Activated CD8-positive, alpha-beta memory T cell treated with anti-CD3 and anti-CD28 coated beads, Interleukin-2, amount 50 U/mL, for 4 hours (primary cell): ENCODE measurements at places on chromosomes 5 and 9.

DNA sequence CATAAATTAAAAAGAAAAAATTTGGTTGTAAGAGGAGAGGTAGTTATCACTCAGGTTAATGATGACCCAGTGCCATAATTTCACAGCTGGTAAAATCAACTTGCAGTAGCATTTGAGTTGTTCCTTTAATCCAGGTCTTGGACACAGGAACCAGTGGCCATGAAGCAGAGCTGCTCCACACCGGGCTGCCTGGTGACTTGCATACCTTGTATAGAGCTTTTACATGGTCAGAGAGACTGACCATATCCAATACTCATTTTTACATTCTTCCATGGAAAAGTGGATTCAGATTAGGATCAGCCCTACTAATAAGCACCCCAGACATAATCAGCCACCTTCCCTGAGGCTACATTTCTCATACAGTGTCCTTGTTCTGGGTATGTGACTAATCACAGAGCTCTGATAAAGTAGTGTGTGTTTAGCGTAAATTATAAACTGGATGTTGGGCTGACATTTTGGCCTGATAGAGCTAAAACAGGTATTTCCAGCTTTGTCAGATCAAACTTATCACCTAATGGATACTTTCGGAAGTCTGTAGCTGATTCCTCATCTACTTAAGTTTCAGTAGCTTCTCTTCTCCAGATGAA is 77.0 kb upstream of the ZSWIM6 start:
- no peak for DNase-seq

DNA sequence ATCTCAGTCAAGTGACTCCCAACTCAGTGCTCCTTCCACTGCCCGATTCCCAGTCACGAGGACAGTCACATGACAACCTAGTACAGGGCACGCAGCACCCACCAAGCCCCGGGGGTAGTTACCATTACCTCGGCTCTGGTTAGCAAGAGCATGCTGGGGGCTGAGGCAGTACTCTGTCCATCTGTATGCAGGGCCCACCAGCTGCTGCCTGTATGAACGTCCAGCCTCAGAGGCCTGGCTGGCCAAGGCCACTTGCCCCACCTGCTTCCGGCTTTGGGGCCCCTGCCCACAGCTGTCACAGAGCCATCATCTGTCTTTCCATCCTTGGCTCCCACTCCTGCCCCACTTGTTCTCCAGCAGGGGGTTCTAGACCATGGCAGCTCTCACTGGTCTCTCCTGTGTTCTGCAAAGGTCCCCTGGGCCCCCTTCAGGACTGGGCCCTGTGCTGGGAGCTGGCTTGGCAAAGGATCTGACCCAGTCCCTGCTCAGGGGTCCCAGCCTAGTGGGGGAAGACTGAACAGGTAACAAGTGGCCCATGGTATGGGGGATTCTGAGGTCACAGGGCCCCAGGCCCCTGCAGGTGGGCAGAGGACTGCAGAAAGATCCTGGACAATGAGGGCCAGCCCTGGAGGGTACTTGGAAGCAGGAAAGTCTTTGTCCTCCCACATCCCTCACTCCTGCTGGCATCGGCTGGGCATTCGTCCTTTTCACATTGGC is 3.3 kb downstream of the RPL35 start:
- DNase-seq = no peak

DNA sequence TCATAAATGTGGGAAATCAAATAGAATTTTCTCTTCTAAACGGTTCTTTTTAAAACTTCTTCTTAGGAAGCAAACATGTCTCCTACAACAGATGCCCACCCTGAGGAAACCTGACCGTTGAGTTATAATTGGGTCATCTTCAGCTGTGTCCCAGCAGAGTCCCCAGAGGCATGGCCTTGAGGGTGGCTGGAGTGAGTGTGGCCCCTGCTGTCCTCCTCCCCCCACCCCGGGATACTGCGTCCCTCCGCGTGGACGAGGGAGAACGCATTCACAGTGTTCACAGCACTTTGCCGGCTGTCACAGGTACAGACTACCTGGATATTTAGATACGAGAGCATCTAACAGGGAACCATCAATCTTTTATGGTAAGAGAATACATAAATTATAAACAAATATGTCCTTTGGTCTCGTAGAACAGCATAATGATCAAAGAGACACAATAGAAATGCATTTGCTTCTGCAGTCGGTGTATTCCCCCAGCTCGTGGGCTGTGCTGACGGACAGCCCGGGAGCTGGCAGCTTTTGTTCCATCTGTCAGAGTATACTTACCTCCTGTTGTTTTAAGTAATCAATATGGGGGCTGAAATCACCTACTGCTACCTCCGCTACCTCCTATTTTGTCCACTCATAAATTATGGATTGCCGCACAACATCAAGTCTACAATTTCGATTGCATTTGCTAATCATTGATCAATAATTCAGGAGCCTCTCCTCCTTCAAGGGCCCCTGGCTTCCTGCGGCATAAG is 214.7 kb downstream of the IRX2 start:
- no peak for DNase-seq

DNA sequence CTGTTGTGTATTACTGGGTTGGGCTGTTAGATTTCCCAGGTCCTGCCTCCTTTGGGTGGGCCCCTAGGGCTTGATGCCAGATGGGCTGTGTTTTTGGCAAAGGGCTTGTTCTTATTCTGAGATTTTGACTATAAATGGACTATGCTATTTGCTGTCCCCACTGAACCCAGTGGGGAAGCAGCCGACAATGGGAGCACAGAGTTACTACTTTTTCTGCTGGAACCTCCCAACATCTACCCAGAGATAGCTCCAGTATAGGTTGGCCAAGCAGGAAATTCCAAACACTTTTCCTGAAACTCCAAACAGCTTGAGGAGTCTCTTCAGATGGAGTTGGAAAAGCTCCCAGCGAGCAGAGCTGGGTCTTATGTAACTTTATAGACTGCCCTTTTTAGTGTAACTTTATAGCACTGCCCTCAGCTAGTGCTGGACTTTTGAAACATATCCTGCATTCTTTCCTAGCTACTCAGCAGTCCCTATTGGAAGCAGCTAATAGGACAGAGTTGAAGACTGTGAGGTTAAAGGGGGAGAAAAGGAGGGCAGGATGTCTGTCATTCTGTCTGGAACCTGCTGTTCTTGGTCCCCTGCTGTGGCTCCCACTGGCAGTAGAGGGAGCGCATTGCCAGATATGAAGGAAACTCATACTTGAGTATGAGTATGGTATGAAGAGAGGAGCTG is 21.0 kb downstream of the RUSC2 start:
- DNase-seq = no peak

GRCh38 chr5:140674629-140675028 is 1.3 kb upstream of the DND1 start:
- DNase-seq = no peak

DNA sequence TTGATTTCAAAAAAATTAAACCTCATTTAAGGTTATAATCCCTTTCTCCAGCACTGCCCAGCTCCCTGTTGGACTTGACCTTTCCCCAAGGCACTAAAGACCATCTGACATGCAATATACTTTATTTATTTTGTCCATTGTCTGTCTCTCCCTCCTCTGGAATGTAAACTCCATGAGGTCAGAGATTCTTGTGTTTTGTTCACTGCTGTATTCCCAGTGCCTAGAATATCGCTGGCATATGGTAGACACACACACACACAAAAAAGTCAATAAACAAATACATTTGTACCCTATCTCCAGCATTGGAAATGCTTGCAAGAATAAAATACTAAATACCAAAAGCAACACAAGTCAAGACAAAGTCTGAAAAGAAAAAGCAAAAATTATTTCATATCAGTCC is 17.3 kb upstream of the ARSB start:
- DNase-seq = no peak

DNA sequence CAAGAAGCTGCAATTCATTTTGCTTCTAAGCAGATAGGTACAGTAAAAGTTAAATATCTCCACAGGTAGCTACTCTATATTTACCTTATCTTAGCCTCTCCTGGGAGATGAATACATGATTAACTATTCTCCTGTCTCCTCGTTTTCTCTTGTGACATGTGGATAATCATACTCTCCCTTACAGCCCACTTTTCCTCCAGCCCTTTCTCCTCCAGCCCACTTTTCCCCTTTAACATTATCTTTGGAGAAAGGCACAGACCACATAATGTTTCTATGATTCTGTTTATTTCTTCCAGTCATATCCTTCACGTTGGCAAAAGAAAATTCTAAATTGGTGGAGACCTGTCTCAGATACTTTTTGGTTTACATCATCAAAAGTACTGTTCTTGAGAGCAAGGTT is 84.0 kb downstream of the OSMR start:
- no peak for DNase-seq
